NCI-H226 (cell line): ENCODE measurements at places on chromosomes 5 and 9.

DNA sequence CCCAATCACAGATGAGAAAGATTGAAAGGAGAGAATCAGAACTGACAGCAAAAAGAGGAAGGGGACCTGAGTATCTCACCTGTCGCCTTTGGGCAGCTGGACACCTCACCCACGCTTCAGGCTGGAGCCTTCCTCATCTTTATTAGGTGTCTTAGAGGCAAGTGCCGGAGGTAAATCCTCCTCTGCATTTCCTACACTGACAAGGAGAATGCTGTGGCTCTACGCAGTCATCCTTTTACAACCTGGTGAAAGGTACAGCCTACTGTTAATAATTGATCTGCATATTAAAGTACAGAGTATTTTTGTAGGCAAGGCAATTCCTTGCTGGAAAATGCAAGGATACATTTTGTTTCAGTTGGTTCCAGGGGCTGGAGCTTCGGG lies 34.8 kb downstream of the PRLR start:
- DNase-seq: no peak

DNA sequence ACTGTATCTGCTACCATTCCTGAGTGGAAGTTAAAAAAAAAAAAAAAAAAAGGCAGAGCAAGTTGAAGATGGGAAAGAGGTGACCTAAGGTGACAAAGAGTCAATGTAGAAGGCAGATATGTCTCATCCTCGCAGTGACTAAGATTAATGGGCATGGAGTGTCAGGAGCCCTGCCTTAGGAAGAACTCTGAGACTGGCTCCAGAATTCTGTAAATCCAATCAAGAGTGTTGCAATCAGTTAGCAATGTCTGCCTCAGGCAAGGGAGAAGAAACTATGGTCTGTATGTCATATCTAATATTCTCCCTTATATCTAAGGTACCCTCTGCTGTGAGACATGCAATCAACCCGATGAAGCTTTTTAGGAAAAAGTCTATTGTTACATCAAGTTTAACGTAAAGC lies 24.7 kb upstream of the KCNMB1 start:
- DNase-seq: no peak

GRCh38 chr5:26757941-26758340 lies 280.4 kb downstream of the CDH9 start:
- no peak for DNase-seq

DNA sequence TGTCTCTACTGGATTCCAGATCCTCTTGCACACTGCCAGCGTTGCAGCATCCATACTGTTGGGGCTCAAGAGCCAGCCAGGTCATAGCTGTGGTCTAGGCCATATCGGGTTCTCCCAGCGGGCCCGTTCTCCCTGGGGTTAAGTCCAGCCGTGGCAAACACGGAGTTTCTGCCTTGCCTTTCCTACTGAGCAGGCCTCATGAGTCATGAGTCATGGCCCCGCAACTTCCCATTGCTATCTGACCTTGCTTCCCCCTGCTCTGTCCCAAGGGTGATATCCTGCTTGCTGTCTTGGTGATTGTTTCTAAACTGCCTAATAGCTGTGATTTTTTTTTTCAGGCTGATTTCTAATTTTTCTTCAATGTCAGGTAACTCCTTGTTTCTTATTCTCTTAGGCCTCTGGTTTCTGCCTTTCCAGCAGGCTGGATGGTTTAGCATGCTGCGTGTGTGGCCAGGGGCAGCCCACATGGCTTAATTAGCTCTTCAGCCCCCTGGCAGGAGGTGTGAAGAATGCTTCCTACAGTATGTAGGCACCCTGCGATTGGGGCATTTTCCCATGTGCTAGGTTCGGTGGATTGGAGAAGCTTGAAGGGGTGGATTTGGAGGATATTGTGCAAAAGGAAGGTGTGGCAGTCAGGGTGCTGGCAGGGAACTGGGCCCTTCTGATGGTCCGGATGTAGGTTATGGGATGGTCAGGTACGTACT lies 18.7 kb downstream of the DAPK1 start:
- peak; percentile 83 for DNase-seq

- no peak for DNase-seq
Observed at GRCh38 chr5:10214041-10214440, 35.6 kb downstream of the ATPSCKMT start.

DNA sequence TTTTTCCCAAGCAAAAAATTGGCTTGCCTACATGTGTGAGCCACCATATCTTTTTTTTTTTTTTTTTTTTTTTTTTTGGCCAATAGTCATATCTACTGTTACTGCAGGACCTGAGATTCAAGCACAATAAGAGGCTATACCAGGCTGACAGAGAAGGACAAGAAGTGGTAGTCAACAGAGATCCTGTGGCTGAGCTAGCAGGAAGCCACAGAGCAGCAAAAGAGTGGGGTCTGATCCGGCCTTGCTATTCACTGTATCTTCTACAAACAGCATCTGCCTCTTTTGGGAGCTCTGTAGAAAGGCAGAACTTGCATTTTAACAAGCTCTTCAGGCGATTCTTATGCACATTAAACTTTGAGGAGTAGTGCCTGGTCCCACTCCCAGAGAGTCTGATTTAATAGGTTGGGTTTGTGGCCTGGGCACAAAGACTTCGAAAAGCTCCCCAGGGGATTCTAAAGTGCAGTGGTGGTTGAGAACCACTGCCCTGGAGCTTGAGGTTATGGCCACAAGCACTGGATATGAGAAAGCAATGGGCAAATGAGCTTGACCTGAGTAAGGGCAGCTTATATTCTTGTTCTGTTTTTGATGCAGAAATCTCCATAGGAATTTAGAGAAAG lies 162.8 kb downstream of the PIK3R1 start:
- no peak for DNase-seq

DNA sequence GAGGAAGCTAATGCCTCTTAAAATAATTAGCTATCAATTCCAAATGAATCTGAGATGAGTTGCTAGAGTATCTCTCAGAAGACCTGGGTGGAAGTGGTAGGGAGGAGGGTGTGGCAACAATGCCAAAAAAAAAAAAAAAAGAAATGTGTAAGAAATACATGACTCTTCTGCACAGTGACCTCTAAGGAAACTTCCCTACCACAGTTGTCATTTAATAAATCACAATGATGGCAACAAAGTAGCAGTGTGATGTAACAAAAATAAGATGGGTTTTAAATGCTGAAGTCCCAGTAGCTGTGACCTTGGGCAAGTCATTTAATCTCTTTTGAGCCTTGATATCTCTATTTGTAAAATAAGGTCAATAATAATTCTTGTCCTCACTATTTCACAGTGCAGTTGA lies 7.2 kb downstream of the FOXD1 start:
- DNase-seq: no peak

DNA sequence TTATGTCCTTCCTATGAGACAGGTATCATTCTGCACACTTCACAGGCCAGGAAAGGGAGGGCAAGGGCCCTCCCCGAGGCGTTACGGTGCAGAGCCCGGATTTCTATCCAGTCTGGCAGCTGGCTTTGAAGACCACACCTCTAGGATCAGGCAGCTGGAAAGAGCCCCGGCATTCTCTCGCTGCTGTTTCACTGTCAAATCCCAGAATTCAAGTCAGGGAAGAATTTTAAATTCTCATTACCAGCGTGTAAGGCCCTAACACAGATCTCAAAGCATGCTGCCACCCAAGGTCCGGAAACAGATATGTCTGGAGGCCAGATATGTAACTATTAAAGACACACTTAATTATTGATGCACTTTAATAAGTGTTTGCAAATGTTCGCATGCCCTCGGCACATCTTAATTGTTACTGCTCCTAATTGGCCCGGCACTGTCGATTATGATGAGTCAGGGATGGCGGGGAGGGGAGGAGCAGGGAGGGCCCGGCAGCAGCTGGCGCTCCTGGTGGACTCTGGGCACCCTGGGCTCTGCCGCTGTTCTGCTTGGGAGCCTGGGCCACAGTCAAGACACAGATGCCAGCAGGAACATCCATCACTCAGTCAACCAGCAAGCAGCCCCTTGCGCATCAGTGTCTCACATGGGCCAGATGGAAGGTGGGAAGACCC lies 76.3 kb upstream of the BARHL1 start:
- DNase-seq: no peak

DNA sequence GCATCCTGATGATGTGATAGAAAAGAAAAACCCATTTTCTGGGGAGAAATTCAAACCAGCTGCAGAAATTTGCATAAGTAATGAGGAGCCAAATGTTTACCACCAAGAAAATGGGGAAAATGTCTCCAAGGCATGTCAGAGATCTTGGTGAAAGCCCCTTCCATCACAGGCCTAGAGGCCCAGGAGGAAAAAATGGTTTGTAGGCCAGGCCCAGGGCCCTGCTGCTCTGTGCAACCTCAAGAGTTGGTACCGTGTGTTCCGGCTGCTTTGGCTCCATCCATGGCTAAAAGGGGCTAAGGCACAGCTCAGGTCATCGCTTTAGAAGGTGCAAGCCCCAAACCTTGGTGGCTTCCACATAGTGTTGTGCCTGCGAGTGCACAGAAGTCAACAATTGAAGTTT lies 543.1 kb downstream of the ZNF608 start:
- DNase-seq: no peak

DNA sequence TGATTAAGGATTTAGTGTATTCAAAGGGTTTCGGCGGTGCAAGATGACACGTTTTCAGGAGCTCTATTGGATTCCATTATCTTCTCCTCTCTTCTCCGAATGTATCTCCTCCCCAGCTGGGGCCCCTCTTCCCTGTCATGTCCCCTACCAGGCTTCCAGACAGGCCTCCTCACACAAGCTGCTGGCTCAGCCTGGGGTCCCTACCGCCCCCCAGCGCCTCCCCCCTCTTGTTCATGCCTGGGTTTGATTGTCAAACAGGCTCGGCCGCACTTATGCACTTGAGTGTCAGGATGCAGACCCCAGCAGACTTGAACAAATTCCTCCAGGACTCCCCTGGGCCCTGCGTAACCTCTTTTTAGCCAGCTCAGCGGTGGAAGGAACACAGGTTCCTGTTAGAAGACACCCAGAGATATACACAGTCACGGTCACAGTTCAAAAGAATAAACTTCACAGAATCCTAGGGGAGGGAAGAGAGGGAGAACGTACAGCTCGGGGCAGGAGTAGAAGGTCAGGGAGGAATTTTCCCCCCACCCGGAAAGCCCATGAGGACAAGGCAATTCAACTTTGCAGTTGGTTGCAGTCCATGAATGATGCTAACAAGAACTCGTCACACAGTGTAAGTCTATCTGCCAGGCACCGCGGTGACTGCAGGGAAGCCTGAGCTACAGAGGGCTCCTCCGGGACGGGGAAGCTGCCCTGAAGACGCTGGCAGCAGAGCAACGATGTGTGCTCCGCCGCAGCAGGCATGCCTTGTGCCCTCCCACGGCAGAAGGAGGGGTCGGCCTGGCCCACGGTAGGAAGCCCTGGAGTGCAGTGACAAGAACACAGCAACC lies 560.0 kb downstream of the BNC2 start:
- no peak for DNase-seq

- no peak for DNase-seq
Observed at GRCh38 chr9:37550781-37551180, 25.4 kb downstream of the FBXO10 start.

DNA sequence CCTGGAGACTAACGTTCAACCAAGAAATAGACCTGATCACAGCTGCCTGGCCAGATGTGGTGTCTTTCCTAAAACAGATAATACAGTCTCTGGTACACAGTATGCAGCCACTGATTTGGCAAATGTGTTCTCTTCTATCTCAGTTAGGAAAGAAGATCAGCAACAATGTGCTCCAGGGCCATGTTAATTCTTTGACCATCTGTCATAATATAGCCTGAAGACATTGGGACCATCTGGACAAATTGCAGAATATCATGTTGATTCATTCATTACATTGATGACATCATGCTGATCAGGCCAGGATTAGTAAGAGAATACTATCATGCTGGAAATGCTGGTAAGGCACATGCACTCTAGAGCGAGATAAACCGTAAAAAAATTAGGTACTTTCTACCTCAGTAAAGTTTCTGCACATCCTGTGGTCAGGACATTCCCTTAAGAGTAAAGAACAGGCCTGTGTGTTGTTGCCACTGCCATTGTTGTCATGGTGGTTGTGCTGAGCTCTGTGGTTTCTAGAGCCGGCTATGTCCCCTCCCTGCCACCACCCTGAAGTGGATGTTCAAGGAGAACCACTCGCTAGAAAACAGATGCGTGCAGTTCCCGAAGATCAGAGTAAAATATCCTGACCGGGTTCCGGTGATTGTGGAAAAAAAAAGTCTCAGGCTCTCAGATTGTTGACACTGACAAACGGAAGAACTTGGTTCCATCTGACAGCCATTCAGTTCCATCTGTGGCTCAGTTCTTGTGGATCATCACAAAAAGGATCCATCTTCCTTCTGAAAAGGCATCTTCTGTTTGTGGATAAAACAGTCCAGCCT lies 6.4 kb upstream of the JMY start:
- DNase-seq: no peak

GRCh38 chr9:93222890-93223259 lies 38.9 kb downstream of the WNK2 start:
- DNase-seq: no peak

DNA sequence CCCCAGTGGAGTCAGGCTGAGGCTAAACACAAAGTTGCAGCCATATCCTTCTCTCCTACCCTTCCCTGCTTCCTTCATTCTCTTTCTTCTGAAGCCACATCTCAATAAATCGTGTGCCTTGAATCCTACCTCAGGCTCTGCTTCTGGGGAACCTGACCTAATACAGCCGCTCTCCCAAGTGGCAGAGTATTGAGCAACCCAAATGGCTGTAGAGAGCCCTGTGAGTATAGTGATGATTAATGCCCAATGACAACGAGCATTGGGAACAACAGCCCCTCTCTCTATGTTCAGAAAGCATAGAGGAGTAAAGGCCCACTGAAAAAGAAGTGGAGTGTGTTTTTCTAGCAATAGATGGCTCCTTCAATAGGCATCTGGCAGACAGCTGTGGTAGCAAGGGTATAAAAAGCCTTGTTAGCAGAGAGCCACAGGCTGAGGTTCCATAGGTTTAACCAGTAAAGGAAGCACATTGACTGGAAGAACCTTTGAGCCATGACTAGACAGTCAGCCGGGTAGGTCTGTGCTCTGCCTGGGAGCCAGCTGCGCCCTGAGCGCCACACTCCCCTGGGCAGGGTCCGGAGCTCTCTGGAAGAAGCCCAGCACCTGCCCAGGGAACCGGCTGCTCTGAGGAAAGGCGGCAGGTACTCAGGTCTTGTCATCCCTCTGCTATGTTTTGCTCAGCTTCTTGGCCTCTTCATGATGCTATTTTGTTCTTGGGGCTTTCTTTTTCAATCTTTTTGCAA lies 22.6 kb upstream of the HSPA9 start:
- no peak for DNase-seq

DNA sequence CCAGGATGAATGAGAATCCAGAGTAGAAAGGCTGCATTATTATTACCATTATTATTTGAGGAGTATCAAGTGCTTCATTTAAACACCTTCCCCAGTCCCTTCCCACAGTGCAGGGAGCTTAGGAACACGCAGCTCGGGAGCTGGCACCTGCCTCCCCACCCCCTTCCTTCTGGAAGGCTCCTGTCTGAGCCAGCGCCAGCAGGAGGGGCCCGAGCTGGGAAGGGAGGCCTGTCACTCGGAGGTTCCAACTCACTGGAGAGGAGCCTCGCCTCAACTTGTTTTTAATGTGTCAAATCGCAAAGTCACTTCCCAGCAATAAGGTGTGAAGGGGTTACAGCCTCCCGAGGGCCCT lies 156.4 kb upstream of the IRX4 start:
- DNase-seq: no peak

DNA sequence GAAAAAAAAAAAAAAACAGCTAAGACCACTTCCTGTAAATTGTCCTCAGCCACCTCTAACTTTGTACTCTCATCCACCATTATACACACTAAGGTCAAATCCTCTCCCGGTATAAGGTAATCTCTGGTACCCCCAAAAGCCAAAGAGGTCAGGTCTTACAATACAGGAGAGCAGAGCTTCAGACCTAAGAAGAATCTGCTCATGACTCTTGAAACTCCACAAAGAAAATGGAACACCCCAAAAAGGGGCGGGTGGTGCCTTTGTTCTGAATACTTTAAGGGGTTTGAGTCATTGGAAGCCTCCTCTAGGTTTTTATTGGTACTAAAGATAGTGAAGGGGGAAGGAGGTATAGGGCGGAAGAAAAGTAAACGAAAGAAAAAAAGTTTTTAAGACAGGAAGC lies 69.8 kb downstream of the COL15A1 start:
- no peak for DNase-seq
